ENCODE measurements at places on chromosomes 6 and 20. TPM values are rescaled to one million over a fixed set of nuclear protein-coding genes. Genes with fewer than 3 reads are reported as not detected.

DNA sequence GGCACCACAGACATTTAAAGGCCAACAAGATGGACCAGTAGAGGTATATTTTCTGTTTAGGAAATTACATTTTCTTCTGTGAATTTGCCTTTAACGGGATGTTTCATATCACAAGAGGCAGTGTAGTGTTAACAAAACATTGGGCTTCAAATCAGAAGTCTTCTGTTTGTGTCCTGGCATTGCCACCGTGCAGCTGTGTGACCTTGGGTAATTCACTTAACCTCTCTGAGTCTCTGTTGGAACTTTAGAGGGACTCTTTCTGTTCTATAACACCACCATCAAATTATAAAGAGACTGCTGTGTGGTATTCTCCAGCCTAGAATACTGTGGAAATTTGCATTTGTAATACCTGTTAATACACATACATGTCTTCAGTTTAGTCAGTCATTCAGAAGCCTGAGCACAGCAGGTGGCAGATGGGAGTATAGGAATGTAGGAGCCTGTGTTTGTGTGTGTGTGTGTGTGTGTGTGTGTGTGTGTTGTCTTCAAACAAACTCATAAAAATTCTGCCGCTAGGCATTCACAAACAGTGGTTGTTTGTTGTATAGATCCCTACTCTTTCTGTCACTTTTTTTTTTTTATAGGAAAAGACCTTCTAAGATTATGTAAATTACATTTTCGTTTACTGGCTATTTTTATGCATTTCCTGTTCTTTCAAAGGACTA lies 22.6 kb downstream of the UST start:
- DNase-seq, result no peak

DNA sequence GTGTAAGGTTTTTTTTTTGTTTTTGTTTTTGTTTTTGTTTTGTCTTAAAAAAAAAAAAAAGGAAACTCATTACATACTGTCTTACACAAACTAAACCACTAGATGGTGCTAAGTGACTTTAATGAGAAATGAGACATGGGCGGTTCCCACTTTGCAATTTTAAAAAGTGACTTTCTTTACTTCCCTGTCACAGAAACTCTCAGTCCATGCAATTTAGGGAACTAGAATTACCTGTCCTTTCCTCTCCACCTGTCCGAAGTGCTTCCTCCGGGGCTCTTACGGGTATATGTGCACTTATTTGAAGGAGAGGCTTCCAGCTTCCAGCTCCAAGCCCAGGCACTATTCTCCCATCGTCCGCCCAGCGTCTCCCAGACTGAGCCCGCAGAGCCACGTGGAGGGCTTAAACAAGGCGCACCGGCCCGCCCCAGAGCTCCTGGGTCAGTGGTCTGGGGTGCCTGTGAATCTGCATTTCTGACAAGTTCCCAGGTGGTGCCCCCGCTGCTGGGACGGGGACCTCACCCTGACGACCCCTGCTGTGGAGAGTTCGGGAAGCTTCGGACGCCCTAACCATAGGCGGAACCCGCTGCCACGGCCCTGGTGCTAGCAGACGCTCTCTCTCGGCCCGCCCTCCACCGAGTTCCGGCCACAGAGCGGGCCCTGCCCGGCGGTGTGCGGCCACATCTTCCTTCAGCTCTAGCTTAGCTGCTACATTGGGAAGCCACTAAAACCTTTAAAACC lies 26.1 kb downstream of the BFSP1 start:
- peak; percentile 70 for DNase-seq

DNA sequence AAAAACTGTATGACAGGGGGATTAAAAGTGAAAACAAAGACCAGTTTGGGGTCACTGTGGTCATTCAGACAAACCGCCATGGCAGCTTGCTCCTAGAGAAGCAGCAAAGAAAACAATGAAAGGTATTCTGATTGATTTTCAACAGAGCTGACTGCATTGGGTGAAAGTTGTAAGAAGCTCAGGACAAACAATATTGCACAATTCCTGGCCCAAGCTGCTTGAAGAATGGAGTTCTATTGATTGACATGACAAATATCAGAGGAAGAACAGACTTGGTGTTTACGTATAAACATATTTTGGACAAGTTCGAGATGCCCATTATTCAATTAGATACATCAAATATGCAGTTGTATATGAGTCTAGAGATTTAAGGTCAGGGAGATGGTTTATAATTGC lies 62.0 kb downstream of the TRIM38 start:
- no peak for DNase-seq

DNA sequence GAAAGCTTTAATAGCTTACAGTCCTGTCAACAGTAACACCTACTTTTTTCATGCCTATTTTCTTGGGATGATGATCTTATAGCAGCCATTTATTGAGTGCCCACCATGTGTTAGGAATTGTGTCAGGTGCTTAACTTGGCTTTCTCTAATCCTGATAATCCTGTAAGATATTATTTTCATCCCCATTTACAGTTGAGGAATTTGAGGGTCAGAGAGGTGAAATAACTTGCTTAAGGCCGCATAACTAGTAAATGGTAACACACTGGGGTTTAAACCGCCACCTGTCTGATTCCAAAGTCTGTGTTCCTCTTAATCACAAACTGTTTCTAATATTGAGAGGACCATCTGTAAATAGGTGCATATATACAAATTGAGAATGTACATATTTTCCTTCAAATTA lies 55.5 kb downstream of the NCOA3 start:
- no peak for DNase-seq

DNA sequence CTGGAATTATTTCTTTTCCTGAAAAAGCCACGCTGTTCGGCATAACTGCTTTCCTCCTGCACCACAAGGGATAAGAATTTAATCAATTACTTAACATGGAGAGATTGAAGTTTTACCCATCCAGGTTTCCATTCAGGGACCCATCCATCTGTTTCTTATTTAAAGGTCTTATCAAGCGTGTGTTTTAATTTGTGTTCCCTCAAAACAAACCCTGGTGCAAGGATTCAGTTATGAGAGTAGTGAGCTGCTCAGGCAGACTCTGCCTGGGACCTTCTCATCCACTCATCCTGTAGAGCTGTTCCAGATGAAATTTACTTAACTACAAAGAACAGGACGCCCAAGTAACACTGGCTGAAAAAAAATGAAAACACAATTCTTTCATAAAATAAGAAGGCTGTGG lies 97.8 kb downstream of the BANF2 start:
- no peak for DNase-seq

- no peak for DNase-seq
These were observed 205.0 kb upstream of the BTBD3 start for GRCh38 chr20:11712639-11713160.

Gene GABRR1
- not detected for total RNA-seq

Gene TP53TG5
- not detected for total RNA-seq

Gene COL12A1
- 1.1 TPM for total RNA-seq

DNA sequence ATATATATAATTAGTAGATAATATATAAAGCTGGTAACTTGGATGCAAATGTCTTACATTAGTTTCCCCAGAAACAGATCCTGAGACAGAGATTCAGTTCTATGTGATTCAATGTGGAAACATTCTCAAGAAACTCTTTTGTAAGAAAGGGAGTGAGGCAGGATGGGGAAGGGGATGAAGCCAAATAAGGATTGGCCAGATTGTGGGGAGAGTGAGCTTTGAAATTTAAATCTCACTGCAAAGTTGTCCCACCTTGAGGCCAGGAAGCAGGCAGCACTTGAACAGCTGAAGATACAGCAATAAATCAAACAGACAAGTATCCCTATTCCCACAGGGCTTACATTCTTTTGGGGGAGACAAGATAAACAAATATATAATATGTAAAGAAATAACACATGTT lies 126.3 kb upstream of the HEY2 start:
- DNase-seq, result no peak

Gene OOEP
- not detected for total RNA-seq

DNA sequence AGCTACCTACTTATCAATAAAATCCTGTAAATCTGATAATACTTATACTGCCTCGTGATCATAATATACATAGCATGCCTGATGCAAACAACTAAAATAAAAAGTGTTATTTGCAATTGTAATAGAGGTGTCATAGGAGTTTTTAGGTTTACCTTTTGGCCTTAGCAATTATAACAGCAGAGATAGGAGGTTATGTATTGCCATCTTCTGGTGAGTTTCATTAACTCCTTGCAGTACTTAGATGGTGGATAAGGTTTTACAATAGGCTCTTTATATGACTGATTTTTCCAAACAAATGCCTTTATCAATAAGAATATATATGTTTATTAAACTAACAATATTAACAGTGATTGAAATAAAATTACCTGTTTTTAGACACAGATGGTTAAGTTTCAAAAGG lies 27.8 kb upstream of the MYCT1 start:
- no peak for DNase-seq
